ENCODE measurements at places on chromosomes 3 and 15.

GRCh38 chr3:114809668-114810413, 337.2 kb downstream of the ZBTB20 start:
- DNase-seq: peak; percentile 61

- no peak for DNase-seq
Observed at GRCh38 chr3:25662736-25663320, 1.9 kb downstream of the TOP2B start.

- no peak for DNase-seq
Observed at GRCh38 chr3:146050691-146051090, 110.3 kb downstream of the PLOD2 start.

- DNase-seq: no peak
Observed at GRCh38 chr15:50250760-50251394, 14.6 kb downstream of the HDC start.

- no peak for DNase-seq
Observed at GRCh38 chr3:23752126-23752525, 53.6 kb upstream of the UBE2E1 start.
